ENCODE measurements at places on chromosomes 4 and X.
A peak's percentile ranks its signal among the peaks of the same experiment; 100 is the strongest.

- no peak for DNase-seq
These were observed 2.0 kb downstream of the CPLX1 start for GRCh38 chr4:823761-824460.

- DNase-seq: no peak
These were observed 80.7 kb downstream of the ZAR1 start for GRCh38 chr4:48570646-48571220.

GRCh38 chr4:106530024-106530361 lies 161.4 kb upstream of the GIMD1 start:
- DNase-seq: no peak

- no peak for DNase-seq
These were observed 233.8 kb downstream of the FSTL5 start for GRCh38 chr4:161929956-161930355.

DNA sequence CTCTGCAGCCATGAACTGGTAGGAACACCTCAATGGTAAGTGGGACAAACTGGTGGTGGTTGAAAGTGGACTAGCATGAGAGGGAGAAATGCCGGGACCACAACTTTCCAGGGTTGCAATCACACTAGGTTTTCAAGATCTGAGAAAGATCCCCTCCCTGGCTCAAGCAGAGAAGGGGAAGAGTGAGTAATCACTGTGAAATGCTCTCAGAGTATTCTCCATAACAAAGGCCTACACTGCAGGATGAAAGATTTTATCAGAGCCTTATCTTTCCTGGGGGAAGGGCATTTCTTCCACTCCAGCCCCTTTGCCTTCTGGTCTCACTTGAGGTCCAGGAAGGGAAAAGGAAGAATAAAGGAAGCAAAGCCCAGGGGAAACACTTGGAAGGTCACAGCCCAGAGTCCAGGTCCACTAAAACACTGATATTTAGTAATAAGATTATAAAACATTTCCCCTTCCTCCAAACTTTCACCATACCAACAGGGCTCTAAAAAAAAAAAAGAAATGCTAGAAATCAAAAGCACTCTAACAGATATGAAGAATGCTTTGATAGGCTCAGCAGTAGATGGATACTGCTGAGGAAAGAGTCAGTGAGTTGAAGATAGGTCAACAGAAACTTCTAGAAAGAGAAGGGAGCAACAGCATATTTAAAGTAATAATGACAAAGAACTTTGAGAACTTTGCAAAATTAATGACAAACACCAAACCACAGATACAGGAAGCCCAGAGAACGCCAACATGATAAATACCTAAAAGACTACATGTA lies 95.9 kb downstream of the WDFY3 start:
- no peak for DNase-seq

DNA sequence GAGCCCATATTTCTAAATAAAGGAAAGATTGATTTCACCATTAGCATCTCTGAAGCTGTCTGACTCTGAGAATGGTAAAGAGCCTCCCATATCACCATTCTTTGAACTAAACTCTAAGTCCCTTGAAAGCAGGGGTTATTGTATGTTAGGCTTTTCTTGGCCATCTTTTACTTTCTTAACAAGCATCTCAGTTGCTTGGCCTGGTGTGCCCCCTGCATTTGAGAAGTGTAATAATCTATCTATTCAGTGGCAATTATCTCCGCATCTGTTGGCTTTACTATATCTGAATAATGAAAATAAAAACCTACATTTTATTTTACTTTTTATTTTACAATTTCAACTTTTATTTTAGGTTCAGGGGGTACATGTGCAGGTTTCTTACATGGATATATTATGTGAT lies 128.3 kb upstream of the ARMCX2 start:
- no peak for DNase-seq

DNA sequence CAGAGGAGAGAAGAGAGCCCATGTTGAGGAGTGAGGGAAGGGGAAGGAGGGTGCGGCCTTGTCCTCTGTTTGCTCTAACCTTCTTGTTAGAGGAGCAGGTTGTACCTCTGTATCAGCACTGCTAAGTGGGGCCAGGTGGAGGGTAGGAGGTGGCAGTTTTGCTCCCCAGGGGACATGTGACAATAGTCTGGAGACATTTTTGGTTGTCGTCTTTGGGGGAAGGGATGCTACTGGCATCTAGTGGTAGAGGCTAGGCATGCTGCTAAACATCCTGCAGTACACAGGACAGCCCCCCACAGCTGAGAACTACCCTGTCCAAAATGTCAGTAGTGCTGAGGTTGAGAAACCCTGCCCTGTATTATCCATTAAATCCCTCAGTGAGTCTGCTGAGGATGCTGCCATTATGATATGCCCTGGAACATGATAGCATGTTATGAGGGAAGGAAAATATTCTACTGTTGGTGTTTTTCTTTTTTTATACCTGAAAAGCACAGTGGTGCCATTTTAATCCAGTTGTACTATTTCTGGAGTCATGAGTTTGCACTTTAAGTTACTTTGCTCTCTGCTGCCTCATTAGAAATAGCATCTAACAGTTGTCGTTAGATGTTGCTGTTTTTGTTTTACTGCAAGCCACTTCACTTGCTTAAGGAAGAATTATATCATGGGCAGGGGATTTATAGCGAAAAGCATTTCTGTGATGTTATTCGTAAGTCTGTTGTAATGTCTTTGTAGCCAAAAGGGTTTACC lies 90.6 kb downstream of the LRP2BP start:
- DNase-seq: no peak

DNA sequence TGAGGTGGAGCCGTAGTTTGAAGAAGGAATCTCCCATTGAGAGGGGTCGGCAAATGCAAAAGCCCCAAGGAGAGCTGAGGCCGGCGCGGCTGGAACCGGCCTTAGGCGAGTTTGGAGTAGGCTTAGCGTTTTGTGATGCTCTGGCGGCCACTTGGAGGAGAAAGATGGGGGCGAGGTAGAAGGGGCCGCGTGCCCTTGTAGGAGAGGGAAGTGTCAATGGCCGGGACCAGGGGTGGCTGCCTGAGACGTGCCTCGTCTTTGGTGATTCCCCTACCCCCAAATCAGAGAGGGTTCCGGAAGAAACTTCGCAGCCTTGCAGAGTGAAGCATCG lies 11.7 kb downstream of the MSX1 start:
- DNase-seq: no peak

DNA sequence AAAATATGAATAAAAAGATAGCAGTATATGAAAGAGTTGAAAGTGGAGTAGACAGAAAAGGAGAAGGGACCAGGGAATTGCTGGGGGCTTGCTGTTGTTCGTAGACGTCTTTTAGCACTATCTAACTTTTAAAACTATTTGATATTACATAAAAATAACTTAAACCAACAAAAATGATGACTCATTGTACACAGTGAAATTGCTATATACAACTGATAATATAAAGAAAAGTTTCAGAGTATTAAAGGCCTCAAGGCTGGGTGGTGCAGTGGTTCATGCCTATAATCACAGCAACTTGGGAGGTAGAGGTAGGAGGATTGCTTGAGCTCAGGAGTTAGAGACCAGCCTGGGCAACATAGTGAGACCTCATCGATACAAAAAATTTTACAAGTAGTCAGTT lies 5.2 kb downstream of the TRPC3 start:
- no peak for DNase-seq

- no peak for DNase-seq
These were observed 63.2 kb downstream of the ANAPC10 start for GRCh38 chr4:145034727-145035211.

GRCh38 chr4:15757054-15757453 lies 21.1 kb upstream of the CD38 start:
- no peak for DNase-seq

DNA sequence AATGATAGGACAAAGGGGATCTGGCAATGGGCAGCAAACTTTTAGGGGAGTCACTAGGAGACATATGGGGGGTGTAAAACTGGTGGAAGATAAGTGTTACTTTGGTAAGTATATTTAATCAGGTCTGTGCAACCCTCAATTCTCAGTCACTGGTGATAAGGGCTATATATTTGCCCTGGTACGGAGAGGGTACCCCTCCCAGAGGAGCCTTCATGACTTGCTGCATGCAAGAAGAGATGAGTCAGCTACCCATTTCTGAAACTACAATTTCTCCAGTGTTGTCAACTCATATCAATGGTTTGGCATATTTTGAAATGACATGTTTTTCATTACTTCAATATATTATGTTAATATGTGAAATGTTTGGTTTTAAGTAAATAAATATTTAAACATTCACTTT lies 14.3 kb downstream of the SMARCAD1 start:
- DNase-seq: no peak

GRCh38 chr4:67575232-67576058 lies 16.9 kb downstream of the STAP1 start:
- no peak for DNase-seq

GRCh38 chrX:31459361-31459760 lies 387.5 kb upstream of the FTHL17 start:
- no peak for DNase-seq

- DNase-seq: no peak
These were observed 51.5 kb downstream of the ALPK1 start for GRCh38 chr4:112348488-112349158.

DNA sequence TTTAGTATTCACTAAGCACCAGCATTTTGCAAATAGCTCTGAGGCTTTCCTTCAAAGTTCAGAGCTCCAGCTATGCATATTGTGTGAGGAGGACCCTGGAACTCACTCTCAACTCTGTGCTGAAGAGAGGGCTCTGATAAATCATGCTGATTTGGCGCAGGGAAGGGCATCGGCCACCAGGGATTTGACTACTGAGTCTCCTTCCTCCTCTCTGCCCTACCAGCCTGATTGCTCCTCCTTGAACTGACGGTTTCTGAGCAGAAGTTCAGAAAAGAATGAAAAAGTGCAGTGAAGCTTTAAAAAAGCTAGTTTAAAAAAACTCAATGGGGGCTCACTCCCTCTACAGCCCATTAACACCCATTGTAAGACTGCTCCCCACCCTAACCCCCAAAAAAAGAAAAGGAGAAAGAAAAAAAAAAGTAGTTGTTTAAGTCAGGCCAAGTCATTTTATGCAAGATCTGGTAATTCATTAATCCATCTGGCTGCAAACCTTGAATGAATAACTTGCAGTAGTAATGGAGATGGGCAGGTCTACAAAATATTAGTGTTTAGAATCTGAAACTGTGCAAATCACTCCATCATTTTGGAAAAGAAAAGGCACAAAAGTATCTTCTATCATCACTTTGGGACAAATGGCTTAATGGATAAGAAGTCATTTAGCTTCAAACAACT lies 13.3 kb downstream of the PPARGC1A start:
- no peak for DNase-seq

DNA sequence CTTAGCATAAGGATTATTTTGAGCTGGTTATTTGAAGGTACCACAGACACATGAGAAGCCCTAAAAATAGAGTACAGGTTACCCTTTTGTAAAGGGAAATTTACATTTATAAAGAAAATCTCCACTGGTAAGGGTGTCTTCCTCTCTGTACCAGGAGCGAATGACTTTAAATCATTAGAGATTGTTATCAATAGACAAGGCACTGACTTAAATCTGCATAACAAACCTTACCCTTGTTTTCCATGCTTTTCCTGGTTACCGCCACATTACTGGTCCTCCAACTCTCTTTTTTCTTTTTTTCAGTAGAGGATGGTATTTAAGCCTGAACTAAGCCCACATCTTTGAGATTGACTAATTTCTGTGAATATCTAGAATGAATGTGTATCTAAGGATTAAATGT lies 129.8 kb downstream of the SLC7A11 start:
- DNase-seq: no peak

- DNase-seq: no peak
These were observed 204.2 kb upstream of the RASGEF1B start for GRCh38 chr4:81675791-81676393.

DNA sequence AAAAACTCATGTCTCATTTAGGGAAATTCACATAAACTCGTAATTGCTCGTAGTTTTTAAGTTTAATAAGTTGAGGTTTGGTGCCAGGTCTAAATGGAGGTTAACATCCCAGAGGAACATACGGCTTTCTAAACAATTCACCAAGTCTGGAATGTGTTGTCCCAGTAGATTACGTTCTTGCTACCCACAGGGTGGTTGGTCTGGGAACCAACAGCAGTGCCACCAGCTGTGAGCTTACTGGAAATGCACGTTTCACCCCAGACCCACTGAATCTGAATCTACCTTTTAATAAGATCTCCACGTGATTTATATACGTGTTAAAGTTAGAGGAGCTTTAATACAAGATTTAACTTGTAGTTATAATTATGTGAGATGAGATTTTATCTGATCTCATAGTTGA lies 134.3 kb downstream of the BMPR1B start:
- no peak for DNase-seq

- no peak for DNase-seq
These were observed 34.7 kb downstream of the SORCS2 start for GRCh38 chr4:7227008-7227407.

- no peak for DNase-seq
These were observed 114.0 kb downstream of the RAPGEF2 start for GRCh38 chr4:159216834-159217233.

GRCh38 chr4:99252746-99253145 lies 33.7 kb upstream of the ADH6 start:
- DNase-seq: no peak

DNA sequence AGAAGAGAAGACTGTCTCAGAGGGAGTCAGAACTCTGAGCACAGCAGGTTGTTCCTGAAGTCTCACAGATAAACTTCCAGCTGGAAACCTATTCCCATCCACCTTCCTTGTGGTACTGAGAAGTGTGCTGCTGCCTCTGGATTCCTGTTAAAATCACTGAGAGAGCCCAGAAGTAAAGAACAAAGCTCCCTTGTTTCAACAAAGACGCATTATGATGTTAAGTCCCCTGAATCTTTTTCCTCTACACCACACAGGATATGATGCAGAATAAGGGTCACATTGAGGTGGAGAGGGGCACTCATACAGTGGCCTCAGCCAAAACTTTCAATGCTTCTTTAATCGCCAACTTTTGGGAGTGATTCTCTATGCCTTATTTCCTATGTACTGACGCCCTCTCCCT lies 321.0 kb downstream of the OPHN1 start:
- DNase-seq: no peak

GRCh38 chr4:79442422-79442821 lies 34.4 kb upstream of the GK2 start:
- DNase-seq: no peak

GRCh38 chrX:2627272-2627867 lies 63.7 kb upstream of the CD99 start:
- peak; percentile 18 for DNase-seq

- no peak for DNase-seq
These were observed 146.6 kb upstream of the CPEB2 start for GRCh38 chr4:14855719-14856061.

DNA sequence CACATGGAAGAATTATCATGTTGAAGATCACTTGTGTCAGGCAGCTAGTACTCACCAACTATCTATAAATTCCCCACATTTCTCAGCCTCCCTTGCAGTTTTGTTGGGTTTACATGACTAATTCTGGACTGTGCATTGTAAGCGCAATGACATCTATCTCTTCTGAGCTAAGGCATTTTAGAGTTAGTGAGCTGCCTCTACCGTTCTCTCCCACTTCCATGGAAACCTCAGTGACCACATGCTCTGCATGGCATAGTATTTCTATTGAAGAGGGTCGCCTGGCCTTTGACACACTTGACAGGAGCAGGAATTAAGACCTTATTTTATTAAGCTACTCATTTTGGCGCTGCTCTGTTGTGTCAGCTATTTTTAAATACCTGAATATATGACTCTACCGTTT lies 67.5 kb upstream of the NPY2R start:
- no peak for DNase-seq

Measured in progenitor cell of endocrine pancreas (in vitro differentiated cells).